ENCODE measurements at places on chromosomes 1 and 21.

- no peak for DNase-seq
These were observed 3.3 kb downstream of the CHRM3 start for GRCh38 chr1:239389703-239390102.

DNA sequence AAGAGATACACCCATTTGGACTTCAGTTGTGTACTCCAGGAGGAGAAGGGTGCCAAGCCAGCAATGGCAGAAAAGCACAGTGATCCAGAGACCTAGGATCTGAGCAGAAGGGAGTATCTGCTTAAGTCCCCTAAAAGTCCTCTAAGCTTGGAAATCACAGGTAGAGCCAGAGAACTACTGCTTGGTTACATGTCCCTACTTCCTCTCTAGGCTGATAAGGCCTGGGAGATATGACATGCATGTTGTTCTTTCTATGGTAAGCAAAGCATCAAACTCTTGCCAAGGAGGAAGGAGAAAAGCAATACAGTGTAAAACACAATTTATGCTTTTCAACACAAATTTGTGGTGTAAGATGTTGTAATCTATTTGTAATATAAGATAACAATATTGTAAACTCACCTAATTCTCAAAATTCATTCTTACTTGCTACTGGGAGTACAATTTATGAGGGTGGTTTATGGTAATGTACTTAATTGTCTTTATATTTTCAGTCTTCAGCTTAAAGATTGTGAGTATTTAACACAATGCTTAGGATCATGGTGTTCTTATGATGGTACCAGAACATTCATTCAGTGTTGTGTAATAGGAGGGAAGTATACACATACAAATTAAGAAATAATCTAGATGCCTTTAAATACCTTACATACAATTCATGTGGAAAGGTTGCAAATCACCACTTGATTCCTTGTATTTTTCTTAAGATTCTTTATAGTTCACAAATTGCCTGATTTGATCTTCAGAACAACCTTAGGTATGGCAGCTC lies 49.1 kb upstream of the GNG12 start:
- no peak for DNase-seq

DNA sequence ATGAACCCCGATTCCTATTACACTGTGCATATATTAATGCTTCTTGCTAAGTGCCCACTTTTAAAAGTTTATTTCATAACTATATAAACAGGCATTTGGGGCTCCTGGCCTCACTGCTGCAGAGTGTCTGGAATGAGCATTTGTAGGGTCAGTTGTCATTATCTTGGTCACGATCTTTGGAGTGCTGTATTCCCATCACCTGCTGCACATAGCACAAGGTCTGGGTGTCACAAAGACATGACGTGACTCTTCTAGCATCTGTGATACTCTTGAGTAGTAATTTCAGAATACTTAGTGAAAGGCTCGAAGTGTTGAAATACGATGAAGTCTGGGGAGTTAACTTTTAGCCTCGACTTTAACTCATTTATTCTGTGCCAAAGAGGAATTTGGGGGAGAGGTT lies 186.4 kb downstream of the FMN2 start:
- DNase-seq, result no peak

DNA sequence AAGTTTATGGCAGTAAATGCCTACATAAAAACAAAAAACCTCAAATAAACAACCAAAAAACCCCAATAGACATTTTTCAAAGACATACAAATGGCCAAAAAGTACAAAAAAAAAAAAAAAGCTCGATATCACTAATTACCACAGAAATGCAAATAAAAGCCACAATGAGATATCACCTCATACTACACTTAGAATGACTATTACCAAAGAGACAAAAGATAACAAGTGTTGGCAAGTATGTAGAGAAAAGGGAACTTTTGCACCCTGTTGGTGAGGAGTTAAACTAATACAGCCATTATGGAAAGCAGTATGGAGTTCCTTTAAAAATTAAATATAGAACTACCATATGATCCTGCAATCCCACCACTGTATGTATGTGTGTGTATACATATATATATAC lies 21.1 kb downstream of the SLC25A24 start:
- no peak for DNase-seq

- DNase-seq, result peak; percentile 14
These were observed 117.9 kb downstream of the DMRTB1 start for GRCh38 chr1:53576866-53577760.

- no peak for DNase-seq
These were observed 306.6 kb downstream of the MRPL39 start for GRCh38 chr21:25300632-25301031.

DNA sequence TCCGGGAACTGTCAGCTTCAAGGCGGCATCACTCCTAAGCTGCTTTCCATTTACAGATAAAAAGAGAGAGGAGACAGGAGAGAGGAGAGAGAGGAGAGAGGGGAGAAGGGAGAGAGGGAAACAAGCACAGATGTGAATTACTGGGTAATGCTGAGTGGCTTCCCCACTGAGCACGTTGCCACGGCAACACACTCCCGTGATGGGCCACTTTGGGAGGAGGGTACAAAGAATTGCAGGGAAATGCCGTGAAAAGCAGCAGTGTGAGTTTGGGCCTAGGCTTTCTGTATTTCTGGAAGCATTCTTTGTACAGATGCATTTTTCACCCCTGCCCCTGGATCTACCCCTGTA lies 128.0 kb upstream of the IRF2BP2 start:
- no peak for DNase-seq

DNA sequence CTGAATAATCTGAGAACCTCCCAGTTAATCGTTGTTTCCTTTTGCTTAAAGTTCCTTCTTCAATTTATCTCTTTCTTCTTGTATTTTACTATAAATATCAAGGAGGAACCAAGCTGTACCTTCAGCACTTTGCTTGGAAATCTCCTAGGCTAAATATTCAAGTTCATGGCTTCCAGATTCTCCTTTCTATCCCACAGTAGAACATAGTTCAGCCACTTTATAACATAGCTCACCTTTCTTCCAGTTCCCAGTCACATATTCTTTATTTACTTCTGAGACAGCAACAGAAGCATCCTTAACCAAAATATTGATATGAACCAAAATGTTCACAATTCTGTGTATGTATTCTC lies 11.0 kb downstream of the ZMYM4 start:
- no peak for DNase-seq

- DNase-seq, result peak; percentile 77
These were observed 239.8 kb upstream of the C1orf105 start for GRCh38 chr1:172180501-172181285.

DNA sequence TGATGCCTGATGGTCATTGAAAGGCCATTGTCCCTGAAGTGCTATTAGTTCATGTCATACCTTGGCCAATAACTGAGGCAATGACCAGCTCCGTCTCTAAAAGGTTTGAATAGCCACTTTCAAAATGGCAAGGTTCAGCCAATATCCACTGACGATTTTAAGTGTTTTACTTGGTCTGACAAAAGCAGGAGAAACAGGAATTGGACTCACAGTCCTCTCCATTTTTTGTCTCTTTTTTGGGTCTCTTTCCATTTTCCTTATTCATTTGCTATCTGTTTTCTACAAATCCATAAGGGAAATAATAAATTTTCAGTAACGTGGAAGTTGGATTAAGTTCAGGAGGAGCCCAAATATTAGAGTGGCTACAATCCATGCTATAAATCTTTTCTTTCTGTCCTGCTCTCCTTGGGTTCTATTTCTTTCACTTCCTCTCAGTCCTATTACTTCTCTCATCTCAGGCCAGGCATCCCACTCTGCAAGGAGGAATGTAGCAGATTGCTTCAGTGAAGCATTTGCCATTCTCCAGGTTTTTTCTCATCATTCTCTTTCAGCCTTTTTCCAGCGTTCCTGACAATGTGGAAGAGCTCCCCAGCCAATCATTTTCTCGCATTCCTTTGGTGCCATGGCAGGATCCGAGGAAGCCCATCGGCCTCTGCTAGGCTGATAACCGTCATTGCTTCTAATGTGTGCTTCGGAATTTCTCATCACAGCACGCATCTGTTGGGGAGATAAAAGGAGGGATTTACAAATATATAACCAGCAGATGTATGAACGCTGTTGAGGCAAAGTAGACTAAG lies 414.5 kb downstream of the ADGRL2 start:
- no peak for DNase-seq

DNA sequence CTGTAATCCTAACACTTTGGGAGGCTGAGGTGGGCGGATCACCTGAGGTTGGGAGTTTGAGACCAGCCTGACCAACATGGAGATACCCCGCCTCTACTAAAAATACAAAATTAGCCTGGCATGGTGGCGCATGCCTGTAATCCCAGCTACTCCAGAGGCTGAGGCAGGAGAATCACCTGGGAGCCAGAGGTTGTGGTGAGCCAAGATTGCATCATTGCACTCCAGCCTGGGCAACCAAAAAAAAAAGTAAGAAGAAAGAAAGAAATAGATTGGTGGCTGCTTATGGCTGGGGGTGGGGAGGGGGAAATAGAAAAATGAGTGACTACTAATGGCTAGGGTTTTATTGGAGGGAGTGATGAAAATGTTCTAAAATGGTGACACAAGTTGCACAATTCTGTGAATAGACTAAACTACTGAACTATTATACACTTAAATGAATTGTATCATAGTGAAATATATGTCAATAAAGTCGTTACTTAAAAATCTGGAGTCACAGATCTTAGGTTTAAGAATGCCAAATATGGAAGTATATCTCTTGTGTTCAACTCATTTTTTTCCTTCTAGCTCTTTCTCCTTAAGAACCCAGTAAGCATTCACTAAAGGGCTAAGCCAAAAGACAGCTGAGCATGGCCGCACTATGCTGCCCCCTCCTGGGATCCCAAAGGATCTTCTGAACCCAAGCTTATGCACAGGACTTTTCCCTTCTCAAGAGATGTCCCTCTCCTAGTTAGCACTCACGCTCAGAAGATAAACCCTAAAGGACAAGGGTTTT lies 3.2 kb upstream of the NPL start:
- peak; percentile 51 for DNase-seq

DNA sequence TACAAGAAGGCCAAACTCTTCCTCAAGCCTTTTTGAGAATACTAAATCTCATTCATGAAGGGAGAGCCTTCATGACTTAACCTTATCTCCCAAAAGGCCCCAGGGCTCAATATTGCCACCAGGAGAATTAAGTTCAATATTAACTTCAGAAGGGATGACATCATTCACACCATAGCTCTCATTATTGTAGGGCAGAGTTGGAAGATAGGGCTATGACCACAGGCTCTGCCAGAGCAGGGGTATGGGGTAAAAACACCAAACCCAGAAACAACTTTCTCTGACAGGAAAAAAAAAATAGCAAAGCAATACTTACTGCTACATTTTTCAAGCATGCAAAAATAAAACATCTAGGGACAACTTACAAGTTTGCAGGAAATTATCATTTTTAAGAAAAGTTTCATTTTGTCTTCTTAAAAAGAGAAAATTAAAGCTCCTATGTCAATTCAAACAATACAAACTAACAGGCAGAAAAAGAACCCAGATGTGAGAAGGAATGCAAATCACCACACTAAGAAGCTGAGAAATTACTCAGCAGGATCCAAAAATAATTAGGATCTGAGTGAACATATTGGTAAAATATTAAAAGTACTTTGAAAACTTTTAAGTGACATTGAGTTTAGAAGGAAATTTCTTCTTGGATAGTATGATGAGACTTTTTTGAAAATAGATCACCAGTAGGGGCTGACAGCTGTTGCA lies 1156.5 kb downstream of the NCAM2 start:
- DNase-seq, result no peak

DNA sequence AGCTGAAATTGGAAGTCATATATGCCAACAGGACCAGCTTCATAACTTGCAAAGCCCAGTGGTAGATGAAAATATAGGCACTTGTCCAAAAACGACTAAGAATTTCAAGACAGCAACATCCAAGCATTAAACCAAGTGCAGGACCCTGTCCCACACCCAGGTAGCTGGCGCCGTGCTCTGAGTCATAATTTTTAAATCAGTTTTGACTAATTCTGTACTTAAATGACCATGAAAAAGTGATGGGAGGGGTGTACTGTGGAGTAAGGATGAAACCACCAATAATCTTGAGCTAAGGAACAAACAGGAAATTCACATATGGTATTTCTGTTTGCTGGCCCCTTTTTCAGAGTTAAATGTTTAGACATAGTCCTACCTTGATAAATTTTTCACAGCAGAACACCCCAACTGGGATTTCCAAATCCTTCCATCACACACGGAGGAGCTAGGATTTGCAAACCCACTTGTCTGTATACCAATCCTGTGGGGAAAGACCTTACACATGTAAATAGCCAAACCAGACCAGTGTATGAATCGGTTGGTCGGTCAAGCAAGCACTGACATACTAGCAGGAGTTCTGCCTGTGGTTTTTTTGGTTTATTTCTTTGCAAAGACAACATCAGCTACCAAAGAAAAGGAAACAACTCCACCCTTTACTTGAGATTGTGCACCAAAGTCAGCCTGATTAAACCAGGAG lies 235.7 kb upstream of the RAB4A start:
- no peak for DNase-seq

DNA sequence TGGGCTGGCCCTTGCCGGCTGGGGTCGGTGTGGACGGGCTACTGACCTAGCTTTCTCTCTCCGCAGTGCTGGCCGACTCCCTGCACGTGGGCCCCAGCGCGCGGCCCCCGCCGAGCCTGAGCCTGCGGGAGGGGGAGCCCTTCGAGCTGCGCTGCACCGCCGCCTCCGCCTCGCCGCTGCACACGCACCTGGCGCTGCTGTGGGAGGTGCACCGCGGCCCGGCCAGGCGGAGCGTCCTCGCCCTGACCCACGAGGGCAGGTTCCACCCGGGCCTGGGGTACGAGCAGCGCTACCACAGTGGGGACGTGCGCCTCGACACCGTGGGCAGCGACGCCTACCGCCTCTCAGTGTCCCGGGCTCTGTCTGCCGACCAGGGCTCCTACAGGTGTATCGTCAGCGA lies 34.9 kb downstream of the PTGFRN start:
- DNase-seq, result no peak

DNA sequence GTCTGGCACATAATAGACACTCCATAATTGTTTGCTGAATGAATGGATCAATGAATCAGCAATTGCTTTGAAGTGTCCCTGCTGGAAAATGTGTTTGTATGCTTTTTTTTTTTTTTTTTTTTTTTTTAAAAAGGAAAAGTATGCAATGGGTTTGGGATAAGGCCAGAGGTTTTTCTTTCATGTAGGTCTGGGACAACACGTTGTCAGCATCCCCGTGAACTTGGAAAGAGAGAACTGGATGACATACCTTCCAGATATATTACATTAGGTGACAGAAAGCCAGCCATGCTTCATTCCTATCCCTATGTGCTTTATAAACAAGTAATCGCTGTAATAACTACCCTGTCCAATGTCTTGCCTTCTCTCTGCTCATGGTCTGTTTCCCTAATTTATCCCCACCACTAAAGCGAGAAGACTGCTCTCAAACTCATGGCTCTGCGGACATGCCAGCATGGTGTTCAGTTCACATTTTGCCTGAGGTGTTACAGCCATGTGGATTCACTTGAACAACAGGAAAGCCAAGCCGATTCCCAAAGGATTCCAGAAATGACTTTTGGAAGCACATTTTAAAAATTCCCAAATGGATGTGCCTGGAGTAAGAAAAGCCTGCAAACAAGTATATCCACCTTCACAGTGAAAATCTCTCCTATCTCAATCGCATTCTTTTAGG lies 34.8 kb upstream of the GREM2 start:
- no peak for DNase-seq

DNA sequence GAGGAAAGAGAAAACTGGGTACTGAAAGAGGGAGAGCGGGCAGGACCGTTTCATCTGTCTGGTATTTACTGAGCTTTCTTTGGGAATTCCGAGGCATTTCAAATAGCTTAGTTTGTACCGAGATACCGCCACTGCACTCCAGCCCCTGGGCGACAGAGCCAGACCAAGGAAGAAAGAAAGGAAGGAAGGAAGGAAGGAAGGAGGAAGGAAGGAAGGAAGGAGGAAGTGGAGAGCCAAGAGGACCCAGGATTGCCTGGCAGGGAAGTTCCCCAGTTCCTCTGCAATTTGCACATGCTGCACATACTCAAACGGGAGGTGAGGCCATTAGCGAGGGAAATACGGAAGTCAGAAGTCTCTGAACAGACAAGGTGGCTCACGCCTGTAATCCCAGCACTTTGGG lies 961 bp upstream of the FUCA1 start:
- no peak for DNase-seq

Measured in right cardiac atrium (tissue), 5 donors.